ENCODE measurements at places on chromosomes 2 and 18. TPM values are rescaled to one million over a fixed set of nuclear protein-coding genes. Genes with fewer than 3 reads are reported as not detected.

Gene XPO1
- 199 TPM for total RNA-seq

Gene SF3B6
- 115 TPM for total RNA-seq

Gene CXXC1
- total RNA-seq = 38.5 TPM

Gene STPG4
- total RNA-seq = 0.29 TPM

Gene SETBP1
- total RNA-seq = 9.3 TPM

Gene UGT1A8
- total RNA-seq = not detected

Gene TPO
- total RNA-seq = not detected

Gene PLGLB1
- 1.3 TPM for total RNA-seq

Gene SPHKAP
- total RNA-seq = not detected

Gene NCL
- 152 TPM for total RNA-seq

Measured in vein endothelial cell (primary cell).